ENCODE measurements at places on chromosomes 12 and 14.

DNA sequence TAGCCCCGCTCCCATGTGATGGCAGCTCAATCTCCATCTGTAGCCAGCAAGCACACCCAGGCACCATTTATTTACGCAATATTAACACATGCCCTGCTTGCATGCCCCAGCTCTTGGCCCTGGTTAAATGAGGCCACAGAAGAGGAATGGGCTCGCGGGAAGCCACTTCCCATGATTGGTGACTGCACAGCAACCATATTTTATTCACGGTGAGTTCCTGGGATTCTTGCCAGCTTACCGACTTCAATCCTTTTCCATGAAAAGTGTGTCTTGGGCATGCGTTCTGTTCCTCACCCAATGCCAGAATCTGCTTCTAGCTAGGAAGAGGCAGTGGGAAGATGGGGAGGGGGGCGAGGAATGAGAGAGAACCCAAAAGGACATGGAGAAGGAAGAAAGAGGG lies 54.7 kb downstream of the PITPNM2 start:
- no peak for DNase-seq

DNA sequence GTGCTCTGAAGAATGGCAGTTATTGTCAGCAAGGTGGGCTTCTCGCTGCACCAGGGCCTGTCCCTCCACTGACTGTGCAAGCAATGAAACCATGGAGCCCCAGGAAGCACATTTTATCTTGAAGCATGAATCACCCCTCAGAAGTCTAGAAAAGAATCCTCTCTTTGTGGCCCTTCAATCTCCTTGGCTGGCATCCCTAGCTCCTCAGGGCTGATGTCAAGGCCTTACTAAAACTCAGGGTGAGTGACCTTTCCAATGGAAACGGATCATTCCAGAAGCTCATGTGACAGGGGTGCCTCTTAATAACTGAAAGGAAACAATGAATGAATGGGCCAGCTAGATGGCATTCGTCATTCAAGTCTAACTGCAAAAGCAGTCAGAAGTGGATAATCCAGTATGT lies 22.3 kb upstream of the PLEKHH1 start:
- DNase-seq = no peak

- DNase-seq = no peak
Observed at GRCh38 chr14:92122761-92123160, 992 bp downstream of the CPSF2 start.

GRCh38 chr14:72828604-72829003 lies 65.3 kb downstream of the DPF3 start:
- DNase-seq = no peak

Measured in NCI-H1048 (cell line).